ENCODE measurements at places on chromosomes 6 and 20. TPM values are rescaled to one million over a fixed set of nuclear protein-coding genes. Genes with fewer than 3 reads are reported as not detected.

DNA sequence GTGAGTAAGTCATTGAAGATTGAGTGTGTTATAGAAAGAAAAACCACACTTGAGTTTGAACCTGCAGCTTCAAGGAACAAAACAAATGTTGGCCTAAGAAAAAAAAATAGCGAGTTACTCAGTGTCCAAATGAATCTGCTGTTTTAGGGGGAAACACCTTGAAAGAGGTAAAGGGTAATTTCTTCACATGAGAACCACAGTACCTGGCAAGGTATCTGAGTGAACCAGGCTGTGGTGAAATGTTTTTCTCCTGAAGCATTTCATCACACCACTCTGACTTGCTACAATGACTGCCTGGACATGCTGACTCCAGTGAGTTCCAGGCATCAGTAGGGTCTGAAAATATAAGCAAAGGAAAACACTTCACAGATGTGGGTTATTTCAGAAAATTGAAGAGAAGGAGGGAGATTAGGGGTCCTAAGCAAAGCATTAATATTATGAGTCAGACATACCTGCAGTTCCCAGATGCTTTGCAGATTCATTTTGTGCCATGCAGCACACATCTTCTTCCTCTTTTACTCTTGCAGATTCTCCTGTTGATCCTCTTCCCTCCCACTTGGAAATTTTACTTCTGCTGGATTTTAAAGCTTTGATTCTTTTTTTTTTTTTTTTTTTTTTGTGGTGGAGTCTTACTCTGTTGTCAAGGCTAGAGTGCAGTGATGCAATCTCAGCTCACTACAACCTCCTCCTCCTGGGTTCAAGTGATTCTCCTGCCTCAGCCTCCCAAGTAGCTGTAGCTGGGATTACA, 206.2 kb upstream of the SGK1 start:
- no peaks in the 10 kb centered on the region for H3K36me3 ChIP-seq
- DNase-seq = no peak
- H3K27me3 ChIP-seq = no peaks in the 10 kb centered on the region
- H3K4me3 ChIP-seq = no peak overlapping the region
- no peak overlapping the region for H3K27ac ChIP-seq

GRCh38 chr6:4727671-4728435, 48.4 kb upstream of the CDYL start:
- no peak overlapping the region for H3K27ac ChIP-seq
- peaks cover 6% of the 10 kb centered on the region for H3K4me1 ChIP-seq
- peaks cover 14% of the 10 kb centered on the region for H3K27me3 ChIP-seq
- no peak overlapping the region for H3K4me3 ChIP-seq

Gene GTSF1L
- not detected for total RNA-seq

Gene TAGAP
- not detected for total RNA-seq

Gene SEMG1
- not detected for total RNA-seq

All from osteocyte (in vitro differentiated cells).